ENCODE measurements at places on chromosomes 7 and 10. TPM values are rescaled to one million over a fixed set of nuclear protein-coding genes. Genes with fewer than 3 reads are reported as not detected.

GRCh38 chr10:95976362-95977229 is 66.8 kb upstream of the CCNJ start:
- ATAC-seq: no peak

DNA sequence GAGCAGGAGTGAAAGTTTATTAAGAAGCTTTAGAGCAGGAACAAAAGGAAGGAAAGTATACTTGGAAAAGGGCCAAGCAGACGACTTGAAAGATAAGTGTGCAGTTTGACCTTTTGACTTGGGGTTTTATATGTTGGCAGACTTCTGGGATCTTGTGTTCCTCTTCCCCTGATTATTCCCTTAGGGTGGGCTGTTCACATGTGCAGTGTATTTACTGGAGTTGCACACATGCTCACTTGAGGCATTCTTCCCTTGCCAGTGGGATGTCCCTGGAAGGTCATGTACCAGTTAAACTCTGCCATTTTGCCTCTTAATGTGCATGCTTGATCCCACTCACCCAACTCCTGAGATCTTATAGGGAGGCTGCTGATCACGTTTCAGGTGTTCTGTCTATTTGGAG is 23.4 kb upstream of the ARHGAP12 start:
- ATAC-seq: no peak

- ATAC-seq: no peak
These were observed 53.4 kb upstream of the CAMK2B start for GRCh38 chr7:44378744-44379143.

Gene TMEM213
- not detected for total RNA-seq

DNA sequence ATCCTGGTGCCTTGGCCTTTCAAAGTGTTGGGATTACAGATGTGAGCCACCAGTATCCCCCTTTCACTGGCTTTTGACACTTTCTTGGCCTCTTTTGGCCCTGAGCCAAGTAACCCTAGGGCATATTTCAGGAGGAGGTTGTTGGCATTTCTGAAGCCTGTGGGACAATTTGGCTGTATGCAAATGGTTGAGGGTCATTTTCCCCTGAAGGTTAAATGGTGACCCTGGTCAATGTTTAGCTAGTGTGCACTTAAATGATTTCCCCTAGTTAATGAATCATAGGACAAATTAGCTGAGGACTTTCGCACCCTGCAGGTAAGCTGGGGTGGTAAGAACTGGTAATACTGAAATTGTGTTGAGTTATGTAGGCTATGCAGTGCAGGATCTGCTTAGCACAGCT is 660.5 kb downstream of the LRMDA start:
- ATAC-seq: no peak
